ENCODE measurements at places on chromosomes 4 and X.

GRCh38 chr4:11685481-11685880 lies 256.8 kb upstream of the HS3ST1 start:
- DNase-seq: no peak

DNA sequence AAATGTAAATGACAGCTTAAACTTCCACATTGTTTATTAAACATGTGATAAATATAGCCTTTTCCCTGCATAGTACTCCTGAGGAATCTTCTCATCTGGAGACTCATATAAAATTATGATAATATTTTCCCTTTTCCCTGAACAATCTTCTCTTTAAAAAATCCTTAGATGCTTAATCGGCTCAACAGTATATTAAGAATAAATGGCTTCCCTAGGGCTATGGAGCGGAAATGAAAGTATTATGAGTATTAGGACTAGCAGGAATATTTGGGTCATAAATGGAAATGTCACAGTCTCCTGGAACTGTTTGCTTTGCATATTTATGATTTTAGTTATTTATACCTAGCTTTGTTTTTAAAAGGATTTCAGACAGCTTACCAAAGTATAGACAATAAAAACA lies 200.7 kb upstream of the PDE5A start:
- DNase-seq: no peak

DNA sequence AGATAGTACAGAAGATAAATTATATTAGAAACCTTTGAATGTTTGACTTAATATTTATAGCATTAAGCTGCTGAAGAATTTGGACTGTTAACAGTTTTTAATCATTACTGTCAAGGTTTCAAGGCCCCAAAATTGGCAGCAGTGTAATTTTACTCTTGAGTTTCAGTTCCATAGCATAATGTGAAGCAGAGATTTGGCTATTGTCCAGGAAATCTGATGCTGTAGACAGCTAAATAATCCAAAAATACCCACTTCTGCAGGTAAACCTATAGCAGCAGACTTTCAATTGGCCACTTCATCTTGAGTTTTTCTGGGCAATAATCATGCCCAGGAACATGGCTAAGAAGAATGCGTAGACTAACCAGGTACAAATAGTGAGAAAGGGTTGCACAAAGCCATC lies 85.0 kb downstream of the RCHY1 start:
- no peak for DNase-seq

GRCh38 chr4:15131551-15131950 lies 129.3 kb downstream of the CPEB2 start:
- no peak for DNase-seq

GRCh38 chr4:40280586-40280985 lies 54.5 kb upstream of the CHRNA9 start:
- no peak for DNase-seq

- no peak for DNase-seq
Observed at GRCh38 chr4:174244441-174244840, 39.0 kb downstream of the FBXO8 start.

DNA sequence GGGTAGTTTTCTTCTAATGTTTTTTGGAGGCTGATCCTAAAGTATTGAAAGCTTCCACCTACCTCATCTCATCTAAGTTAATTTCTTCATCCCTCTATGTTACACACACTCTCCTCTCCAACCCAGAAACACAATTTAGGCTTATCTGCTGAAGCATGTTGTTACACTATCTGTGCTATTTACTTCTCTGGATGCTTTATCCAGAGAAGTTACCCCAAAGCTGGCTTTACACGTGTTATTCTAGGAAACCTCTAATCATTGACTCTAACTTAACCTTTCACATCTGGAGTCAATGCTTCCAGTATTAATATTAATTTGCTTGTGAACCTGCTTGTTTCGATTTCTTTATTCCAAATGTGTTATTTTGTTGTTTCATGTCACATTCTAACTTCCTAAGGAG lies 87.3 kb upstream of the NMU start:
- no peak for DNase-seq

DNA sequence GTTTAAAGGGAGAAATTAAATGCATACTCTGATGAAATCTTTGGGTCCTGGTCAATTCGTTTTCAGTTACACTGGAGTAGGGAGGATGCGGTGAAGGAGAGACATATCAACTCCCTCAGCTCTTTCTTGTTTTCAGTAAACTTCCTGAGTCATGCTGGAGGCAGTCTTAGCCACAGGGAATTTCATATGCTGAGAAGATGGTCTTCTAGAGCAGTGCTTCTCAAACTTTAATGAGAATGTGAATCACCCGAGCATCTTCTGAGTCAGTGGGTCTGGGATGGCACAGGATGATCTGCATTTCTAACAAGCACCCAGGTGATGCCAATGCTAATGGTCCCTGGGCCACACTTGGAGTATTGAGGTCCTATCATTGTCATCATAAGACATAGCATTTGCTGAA lies 214.5 kb downstream of the KIT start:
- no peak for DNase-seq

DNA sequence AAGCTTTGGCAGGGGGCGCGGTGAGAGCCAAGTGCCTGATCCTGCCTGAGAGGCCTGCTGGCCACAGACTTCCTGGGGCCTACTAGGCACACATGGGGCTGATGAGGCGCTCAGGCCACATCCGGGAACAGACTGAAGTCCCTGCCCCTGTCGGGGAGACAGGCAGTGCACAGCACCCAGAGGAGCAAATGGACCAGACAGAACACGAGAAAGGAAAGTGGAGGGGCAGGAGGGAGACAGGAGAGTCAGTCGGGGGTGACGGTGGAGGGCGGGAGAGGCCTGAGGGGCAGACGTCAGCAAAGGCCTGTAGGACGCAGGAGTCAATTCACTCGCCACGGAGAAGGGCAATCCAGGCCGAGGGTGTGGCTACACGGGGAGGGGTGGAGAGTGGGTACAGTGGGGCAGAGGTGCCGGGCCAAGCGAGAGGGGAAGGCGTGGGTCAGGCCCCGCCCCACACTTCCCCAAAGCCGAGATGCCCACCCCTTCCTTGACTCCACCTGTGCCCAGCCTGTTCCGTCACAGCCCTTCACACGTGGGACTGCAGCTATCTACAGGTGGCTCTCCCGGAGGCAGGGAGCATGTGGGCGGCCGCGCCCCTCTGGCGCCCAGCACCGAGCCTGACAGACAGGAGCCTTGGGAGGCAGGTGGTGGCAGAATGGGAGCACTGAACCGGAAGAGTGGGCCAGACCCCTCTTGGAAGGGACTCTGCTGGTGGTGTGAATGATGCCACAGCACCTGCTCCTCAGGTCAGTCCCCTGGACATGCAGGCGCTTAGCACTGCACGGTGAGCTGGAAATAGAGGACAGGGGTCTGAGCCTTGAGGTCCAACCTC lies 20.5 kb downstream of the NOP14 start:
- no peak for DNase-seq

DNA sequence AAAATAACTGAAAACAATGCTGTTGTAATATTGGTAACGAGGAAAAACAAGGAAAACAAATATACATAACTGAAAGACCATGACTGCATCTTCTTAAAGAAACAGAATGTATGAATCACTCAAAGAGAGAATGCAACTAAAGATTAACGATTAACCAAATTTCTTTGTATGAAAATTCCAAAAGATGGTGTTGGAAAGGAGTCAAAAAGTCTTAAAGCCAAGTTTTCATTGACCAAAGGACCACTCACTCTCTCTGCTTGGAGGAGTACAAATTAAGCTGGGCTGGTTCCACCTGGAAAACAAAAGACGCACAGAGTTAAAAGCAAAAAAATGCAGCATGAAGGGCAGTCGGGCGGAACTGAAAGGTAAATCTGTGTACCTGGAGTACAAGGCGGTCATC lies 1.8 kb downstream of the DCAF12L1 start:
- no peak for DNase-seq

- no peak for DNase-seq
Observed at GRCh38 chrX:69457756-69458155, 46.4 kb upstream of the NALF2 start.

GRCh38 chr4:57051095-57051494 lies 59.1 kb downstream of the IGFBP7 start:
- no peak for DNase-seq

- DNase-seq: no peak
Observed at GRCh38 chrX:141341743-141342142, 99.4 kb upstream of the SPANXC start.

- DNase-seq: no peak
Observed at GRCh38 chr4:186886759-186887158, 163.1 kb upstream of the FAT1 start.

- no peak for DNase-seq
Observed at GRCh38 chrX:107731831-107732502, 43.6 kb downstream of the TSC22D3 start.

DNA sequence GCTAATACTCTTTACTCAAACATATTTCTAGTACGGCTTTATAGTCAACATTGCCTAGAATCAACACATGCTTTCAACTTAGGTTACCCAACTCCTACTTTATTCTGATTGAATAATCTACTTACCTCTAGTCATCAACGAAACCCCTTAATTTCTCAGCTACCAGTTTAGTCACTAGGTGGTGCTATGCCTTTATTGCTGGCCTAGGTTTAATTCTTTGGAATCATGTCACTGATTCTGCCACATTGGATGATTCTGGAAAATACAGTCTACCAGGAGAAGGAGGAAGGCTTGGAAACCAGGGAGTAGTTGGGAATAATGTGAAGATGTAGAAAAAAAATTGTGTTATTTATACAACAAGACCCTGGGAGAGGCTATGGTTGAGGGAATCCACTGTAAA lies 167.7 kb downstream of the DCAF12L2 start:
- DNase-seq: no peak

GRCh38 chrX:124369722-124370121 lies 23.4 kb downstream of the SH2D1A start:
- no peak for DNase-seq

- no peak for DNase-seq
Observed at GRCh38 chr4:82499738-82500434, 61.9 kb downstream of the TMEM150C start.

DNA sequence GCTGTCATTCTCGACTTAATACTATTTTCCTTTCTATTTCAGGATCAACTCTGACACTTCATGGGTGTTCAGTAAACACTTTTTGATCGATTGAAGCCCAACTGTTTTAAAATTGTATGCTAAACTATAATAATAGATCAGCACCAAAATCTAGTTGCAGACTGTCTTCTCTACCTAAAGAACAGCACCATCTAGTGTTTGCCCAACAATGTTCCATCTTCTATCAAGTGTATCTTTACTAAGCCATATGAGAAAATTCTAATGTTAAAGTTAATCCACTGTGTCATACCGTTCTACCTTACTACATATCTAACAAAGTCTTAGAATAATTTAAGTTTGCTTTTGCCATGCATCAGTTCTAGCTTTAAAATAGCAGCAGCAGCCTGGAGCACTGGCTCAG lies 113.0 kb upstream of the PRDX4 start:
- DNase-seq: peak; percentile 10

GRCh38 chr4:120850018-120850599 lies 72.4 kb downstream of the PRDM5 start:
- DNase-seq: no peak

DNA sequence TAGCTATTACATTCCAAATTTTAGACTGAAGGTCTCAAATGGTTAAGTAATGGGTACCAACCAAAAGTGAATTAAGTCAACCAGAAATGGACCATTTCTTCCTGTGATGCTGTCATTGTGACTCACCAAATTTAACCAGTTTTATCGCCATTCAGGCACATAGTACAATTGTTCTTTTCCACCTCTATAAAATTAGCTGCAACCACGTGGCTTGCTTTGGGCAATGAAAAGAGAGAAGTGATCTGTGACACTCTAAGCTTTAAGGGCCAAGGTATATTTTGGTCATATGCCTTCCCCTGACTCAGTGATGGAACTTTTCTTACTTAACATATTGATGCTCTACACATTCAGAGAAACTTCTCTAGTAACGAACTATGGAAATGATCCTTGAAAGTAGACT lies 20.3 kb upstream of the PHF8 start:
- DNase-seq: no peak

GRCh38 chr4:42401171-42401570 lies 3.9 kb downstream of the SHISA3 start:
- no peak for DNase-seq

GRCh38 chrX:21702725-21703124 lies 44.6 kb upstream of the KLHL34 start:
- DNase-seq: no peak

GRCh38 chr4:95232358-95233156 lies 316.2 kb downstream of the UNC5C start:
- DNase-seq: no peak
